ENCODE measurements at places on chromosomes 3 and 15.

DNA sequence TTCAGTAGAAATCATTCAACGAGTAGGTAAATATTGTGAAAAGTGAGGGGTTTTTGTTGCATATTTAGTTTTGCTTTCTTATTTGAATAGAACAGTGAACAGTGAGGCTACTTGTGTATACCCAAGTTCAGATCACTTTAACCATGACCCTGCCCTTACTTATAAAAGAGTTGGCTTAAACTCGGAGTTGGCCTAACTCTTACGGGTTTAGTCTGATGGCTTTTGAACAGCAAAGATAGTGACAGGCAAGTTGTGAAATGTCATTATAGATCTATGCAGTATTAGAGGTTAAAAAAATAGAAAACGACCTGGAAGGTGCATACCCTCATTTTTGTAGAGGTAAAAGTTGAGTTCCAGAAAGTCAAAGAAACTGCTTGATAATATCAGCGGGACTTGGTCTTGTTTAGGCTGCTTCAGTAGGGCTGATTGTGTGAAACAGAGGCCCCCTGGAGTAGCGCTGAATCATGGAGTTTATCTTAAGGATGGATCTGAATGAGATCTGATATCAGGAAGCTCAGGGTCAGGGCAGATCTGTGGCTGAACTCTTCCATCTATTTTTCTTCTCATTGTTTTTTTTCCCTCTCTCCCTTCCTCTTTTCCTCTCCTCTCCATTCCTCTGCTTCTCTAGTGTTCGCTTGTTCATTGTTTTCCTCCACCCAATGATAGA is 359.8 kb downstream of the LPP start:
- no peak for DNase-seq

- DNase-seq, result no peak
Measured at GRCh38 chr15:70034596-70034995, 63.1 kb downstream of the TLE3 start.

DNA sequence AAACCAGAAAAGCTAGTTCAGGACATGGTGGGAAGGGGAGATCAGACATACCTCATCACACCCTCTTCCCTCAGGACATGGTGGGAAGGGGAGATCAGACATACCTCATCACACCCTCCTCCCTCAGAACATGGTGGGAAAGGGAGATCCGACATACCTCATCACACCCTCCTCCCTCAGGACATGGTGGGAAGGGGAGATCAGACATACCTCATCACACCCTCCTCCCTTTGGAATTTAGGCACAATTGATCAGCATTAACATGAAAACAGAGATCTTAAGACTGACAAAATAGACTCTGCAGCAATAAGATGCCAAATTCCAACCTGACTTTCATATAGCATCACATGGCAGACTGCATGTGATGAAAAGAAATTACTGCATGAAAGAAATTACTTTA is 412.7 kb upstream of the ZNF717 start:
- no peak for DNase-seq

DNA sequence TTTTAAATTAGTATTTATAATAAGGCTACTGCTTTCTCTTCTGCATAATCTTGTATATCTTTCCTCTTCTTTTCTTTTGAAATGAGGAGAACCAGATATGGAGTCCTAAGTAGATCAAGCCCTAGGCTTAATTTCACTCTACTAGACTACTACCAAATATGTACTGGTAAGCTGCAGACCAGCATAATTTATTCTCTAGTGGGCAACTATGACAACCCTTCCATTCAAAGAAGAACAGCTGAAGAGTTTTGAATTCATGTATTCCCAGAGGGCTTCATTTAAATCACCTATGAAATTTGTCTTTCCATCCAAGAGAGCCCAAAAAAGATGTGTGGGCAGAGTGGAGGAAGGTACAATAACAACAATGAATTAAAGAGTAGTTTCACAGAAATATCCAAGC is 10.0 kb downstream of the RAD18 start:
- no peak for DNase-seq

- no peak for DNase-seq
Measured at GRCh38 chr3:186137051-186137685, 28.3 kb upstream of the ETV5 start.

GRCh38 chr3:72591522-72592421 is 256.5 kb downstream of the SHQ1 start:
- no peak for DNase-seq

- no peak for DNase-seq
Measured at GRCh38 chr15:85872125-85872524, 77.4 kb upstream of the KLHL25 start.

GRCh38 chr3:53255423-53255774 is 423 bp downstream of the TKT start:
- no peak for DNase-seq

- DNase-seq, result no peak
Measured at GRCh38 chr15:74315626-74316025, 51.8 kb downstream of the CYP11A1 start.

DNA sequence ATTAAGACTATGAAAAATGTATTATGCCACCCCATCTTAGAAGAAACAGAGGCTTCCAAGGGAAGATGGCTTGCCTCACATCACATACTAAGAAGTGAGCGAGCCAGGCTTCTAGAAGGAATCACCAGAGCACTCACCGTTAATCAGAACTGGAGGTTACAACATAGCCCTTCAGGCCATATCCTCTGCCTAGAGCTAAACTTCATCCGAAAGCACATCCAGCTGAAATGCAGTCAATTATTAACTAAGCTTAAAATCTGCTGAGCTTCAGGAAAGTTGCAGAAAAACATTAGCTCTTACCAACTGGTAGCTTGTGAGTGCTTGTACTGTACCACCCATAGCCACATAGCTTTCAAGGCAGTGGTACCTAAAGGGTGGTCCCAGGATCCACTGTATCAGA is 483.2 kb downstream of the TBL1XR1 start:
- peak; percentile 20 for DNase-seq

DNA sequence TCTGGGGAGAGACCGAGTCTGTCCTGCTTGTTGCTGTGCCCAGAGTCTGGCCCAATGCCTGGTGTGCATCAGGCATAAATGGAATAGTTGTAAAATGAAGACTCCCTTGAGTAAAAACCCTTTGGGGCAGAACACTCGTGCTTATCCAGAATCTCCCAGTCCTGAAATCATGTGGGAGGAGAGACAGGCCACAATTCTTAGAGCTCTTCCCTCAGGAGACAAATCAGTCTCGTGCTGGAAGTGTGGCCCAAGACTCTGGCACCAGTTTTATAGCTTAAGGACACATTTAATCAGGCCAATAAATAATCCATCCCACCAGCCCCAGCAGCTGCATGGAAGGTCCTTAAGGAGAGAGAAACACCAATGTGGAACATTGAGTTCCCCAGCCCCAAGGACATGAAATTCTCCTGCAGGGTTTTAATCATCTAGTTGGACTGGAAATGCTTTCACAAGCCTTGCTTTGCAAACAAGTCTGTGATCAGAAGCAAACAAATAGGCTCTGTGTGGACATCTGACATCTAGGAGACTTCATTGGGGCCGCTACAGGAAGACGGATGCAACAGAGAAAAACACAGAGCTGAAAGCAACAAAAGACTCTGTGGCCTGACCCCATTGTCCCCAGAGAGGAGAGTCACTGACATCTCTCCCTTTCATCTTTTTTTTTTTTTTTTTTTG is 70.4 kb downstream of the LSM3 start:
- no peak for DNase-seq

DNA sequence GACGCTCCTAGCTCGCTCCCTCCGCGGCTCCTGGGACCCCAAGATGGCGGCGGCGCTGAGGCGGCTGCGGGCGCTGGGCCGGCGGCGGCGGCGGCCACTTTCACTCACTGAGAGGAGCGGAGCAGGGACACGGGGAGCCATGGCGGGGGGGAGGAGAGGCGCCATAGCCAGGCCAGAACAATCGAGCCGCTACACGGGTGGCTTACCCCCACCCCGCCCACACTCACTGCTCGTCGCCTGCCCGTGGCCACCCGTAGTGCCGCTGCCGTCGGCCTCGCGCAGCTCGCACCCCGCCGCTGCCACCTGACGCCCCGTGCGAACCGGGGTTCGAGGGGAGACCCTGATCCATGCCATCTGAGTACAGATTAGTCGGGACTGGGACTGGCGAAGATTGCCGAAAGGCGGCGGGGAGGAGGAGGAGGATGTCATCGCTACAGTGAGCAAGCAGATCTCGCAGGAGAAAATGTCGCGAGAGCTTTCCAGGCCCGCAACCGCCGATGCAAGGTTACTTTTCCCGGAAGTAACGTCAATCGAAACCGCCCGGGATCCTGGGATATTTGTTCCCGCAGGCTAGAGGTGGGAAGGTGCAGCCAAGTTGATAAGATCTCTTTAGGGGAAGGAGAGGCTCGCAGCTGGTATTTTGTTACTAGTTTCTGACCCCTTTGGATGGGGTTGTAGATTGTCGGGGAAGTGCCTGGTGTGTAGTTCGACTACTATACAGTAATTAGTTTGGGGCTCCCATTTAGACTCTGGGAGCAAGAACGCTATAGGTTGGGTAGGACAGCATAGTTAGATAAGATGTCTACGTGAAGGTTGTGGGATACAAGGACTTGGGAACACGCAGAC is at the start of gene INO80:
TSS of gene INO80 (minus strand) at position 165 of the 846 bp plus-strand sequence. CDS start 19,970 bp downstream, outside the sequence.
- peak; percentile 78 for DNase-seq

DNA sequence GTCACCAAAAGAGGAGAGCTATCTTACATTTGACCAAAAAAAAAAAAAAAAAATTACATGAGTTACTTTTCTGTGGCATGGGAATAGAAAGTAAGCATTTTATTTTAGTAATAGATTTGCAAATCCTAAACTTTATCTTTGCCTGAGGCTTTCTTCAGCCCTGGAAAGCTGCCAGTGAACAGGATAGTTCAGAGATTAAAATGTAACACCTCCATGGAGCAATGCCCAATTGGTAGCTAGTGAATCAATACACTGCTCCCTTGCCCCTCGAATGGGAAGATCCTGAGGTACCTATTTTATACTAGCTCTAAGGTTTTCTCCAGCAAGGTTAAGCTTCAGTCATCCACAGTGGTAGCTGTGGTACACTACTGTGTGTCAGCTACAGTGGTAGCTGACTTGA is 867.1 kb downstream of the NAALADL2 start:
- no peak for DNase-seq

DNA sequence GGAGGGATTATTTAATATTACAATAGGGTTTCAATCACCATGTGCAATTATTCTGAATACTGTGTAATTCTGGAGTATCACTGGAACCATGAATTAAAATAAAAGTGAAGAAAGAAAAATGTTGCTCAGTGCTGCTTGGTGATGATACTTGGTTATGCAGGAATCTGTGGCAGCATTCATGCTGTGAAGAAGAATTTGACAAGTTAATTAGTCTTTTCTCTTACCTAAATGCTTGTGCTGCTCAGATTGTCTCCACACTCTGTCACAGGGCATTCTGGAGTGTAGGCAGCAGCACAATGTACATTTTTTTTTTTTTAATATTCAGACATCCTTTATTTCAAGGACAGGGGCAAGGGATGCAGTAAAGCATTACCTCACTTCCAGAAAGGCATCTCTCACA is 749.3 kb upstream of the CADM2 start:
- DNase-seq, result no peak

- DNase-seq, result no peak
Measured at GRCh38 chr15:87901926-87902690, 354.4 kb downstream of the NTRK3 start.

GRCh38 chr15:70407336-70407670 is 309.6 kb upstream of the TLE3 start:
- no peak for DNase-seq

DNA sequence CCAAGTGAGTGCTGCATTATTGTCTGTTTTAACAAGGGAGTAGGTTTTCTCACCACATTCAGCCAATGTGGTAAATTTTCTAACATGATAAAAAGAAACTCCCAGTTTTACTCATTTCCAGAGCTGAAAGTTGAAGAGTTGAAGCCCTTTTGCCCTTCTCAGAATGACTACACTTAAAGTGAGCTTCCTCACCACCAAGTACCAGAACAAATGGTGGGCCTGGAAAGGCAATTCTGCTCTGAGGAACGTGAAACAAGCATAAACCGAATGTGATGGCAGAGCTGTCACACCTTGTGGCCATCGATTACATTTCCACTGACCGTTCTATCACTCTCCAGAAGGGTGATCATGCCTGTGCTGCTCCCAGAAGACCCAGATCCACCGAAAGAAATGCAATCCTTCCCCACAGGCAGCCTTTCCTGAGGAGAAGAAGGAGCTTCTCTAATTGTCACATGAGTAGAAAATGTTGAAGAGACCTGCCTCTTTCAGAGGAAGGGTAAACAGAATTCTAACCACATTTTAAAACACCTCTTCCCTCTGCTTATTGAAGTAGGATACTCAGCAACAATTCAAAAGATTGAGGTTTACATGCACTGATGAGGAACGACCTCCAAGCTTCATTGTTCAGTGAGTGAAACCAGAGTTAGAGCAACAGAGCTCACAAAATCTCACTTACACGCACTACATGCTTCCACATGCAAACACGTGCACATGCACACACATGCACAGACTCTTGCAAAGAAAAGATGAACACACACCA is 21.4 kb upstream of the CCR9 start:
- no peak for DNase-seq

DNA sequence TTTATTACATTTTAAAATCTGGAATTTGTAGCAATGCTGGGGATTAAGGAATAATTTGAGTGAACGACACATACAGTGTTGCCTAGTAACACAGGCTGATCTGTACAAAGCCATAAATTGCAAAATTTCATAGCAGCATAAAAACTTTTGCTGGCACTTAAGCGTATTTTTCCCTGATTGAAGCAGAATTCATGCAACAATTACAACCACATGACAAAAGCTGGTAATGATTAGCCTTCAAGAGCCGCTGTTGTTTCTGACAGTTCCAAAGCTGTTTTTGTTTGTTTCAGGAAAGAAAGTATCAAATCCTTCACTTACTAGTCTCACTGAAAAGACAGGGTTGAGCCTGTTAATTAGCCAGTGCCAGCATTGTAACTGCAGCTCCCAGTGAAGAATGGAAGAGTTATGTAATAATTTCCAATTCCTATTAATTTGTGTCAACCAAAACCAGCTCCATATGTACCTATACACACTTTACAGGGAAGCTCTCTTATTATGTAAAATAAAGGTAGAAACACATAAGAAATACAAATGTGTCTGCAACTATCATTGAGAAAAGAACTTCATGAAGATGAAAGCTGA is 60.7 kb downstream of the AGTR1 start:
- DNase-seq, result no peak

GRCh38 chr3:158809642-158810041 is 7.8 kb downstream of the MFSD1 start:
- no peak for DNase-seq

GRCh38 chr3:37729119-37729518 is 132.6 kb upstream of the CTDSPL start:
- no peak for DNase-seq

DNA sequence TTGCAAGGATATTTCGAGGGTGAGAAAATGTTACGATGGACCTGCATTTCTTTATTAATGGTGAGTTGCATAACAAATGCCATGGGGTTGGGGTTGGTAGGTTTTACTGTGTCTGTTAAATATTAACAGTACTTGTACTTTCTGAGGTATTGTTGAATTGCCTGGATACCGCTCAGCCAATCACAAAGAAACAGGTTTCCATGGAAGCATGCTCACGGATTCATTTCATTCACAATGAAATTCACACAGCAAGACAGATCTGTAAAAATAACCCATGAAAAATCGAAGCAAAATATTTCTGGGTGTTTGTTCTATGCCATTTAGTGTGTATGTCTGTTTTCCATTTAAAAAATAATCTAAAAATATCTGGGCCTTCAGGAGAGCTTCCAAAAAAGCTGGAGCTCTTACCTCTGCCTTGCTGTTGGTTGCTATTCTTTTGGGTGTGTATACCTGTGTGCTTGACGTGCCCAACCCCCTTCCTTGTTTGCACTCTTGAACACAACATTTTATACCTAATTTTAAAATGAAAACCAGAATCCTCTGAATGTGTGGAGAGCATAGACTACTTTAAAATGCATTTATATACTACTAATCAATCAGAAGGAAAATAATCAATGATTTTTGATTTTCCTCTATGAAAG is 479.8 kb upstream of the TBL1XR1 start:
- DNase-seq, result peak; percentile 58
